ENCODE measurements at places on chromosomes 1 and 21.

GRCh38 chr1:223870617-223871574, 25.1 kb upstream of the TP53BP2 start:
- no peak for DNase-seq

GRCh38 chr1:156652131-156652991, 10.4 kb downstream of the BCAN start:
- DNase-seq: no peak

GRCh38 chr1:207913951-207914350, 3.0 kb upstream of the CD34 start:
- no peak for DNase-seq

GRCh38 chr1:202154766-202155477, 5.5 kb downstream of the PTPN7 start:
- no peak for DNase-seq
